ENCODE measurements at places on chromosomes 5 and 9.

GRCh38 chr5:151164687-151165392, 7.3 kb upstream of the ANXA6 start:
- peak; percentile 89 for DNase-seq

- DNase-seq, result no peak
Observed at GRCh38 chr5:179803651-179804554, 2.8 kb downstream of the MGAT4B start.

GRCh38 chr5:149995385-149996204, 4.9 kb downstream of the TIGD6 start:
- DNase-seq, result no peak

- DNase-seq, result no peak
Observed at GRCh38 chr5:67005737-67006499, 190.7 kb downstream of the CD180 start.

DNA sequence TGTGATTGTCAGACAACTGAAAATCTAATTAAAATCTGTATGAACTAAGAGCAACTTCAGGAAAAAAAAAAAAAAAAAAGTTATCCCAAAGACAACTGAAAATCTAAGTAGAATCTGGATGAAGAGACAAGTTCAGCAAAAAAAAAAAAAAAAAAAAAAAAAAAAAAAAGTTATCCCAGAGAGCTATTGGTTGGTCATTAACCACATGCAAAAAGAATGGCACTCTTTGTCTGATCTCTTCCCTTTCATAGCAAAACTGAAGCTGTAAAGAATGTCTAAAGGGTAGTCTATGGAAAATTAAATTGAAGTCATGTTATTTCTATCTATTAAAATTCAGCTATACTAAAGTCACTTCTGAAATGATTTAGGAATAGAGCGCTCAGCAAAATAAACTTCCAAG, 32.9 kb downstream of the STRBP start:
- DNase-seq, result no peak

GRCh38 chr5:166505067-166505466, 1786.4 kb upstream of the WWC1 start:
- DNase-seq, result no peak

- DNase-seq, result no peak
Observed at GRCh38 chr9:86734771-86735170, 212.5 kb downstream of the GAS1 start.

- no peak for DNase-seq
Observed at GRCh38 chr5:145968970-145969713, 32.8 kb downstream of the SH3RF2 start.

DNA sequence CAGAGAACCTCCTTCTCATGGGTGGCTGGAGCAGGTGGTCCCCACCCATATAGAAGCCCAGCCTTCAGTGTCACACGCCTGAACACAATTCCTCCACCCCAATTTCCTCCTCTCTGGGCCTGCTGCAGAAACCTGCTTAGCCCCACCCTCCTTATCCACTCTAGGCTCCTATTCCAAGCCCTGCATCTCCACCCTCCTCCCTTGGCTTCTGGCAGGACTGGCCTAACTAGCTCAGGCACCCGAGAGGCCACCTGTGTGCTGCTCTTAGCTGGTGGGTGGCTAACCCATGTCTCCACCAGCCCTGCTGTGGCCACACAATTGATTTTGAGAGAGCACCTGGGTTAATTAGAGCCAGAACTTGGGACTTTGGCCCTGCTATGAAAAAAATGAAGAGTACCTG, 77.3 kb upstream of the ATP10B start:
- DNase-seq, result no peak

GRCh38 chr9:131167146-131167692, 41.8 kb downstream of the NUP214 start:
- peak; percentile 31 for DNase-seq

DNA sequence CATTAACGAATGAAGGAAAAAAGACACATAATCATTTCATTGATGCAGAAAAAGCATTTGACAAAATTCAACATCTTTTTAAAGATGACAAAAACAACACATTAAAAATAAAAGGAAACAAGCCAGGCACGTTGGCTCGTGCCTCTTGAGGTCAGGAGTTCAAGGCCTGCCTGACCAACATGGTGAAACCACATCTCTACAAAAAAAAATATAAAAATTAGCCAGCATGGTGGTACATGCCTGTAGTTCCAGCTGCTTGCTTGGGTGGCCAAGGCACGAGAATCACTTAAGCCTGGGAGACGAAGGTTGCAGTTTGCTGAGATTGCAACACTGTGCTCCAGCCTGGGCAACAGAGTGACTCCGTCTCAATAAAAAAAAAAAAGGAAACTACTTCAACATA, 77.0 kb downstream of the ERCC6L2 start:
- no peak for DNase-seq

- no peak for DNase-seq
Observed at GRCh38 chr5:763998-764781, 20.3 kb downstream of the ZDHHC11B start.

DNA sequence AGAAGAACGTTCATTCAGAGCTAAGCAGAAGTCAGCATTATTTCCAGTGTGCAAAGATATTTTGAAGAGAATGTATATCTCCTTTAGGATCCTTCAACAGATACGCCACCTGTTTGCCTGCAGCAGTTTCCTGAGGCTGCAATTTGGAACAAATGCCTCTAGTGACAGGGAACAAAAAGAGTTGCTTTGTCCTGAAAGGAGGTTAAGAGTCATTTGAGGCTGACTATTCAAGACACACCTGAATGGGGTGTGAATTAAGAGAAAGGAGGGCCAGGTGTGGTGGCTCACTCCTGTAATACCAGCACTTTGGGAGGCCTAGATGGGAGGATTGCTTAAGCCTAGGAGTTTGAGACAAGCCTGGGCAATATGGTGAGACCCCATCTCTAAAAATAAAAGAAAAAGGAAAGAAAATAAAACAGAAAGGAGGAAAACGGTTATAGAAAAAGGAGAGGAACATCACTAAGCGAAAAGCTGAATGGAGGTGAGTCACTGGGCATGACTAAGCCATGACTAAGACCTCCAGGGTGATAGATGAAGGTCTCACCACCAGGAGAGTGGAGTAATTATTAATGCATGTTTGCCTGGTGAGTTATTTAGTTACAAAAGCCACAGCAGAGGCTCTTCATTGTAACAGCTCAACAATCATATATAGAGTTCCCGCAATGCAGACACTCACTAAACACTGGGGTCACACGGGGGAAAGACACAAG, 255.2 kb upstream of the TNC start:
- no peak for DNase-seq

DNA sequence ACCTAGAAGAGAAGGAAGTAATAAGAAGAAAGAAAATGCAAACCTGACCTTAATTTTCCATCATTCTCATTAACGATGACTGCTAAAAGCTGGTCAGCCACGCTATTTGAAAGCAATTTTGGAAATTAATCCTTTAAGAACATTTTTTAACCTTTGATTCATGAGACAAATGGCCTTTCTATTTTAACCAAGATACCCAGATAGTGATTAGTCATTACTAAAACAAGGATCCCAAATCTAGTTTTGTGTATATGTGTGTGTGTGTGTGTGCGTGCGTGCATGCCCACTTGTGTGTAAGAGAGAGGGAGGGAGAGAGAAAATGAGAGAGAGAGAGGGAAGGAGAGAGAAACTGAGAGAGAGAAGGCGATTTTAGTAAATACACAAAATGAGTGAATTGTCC, 329.5 kb downstream of the DEPDC1B start:
- no peak for DNase-seq

DNA sequence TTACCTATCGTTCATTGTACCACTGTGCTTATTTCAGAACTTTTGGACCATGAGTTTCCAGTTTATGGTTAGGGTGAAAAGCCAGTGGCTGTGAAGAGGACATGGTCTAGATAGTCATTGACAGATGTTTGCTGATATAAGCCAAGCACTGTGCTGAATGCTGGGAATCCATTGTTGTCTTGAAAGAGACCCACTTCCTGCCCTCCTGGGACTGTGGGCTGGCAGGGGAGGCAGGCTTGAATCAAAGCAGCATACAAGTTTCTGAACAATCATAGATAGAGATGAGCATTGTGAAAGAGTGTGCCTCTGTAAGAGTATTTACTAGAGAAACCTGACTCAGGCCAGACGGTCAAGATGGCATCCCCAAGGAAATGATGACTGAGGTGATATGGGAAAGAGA, 73.4 kb downstream of the NMUR2 start:
- no peak for DNase-seq

GRCh38 chr5:174545926-174546325, 178.5 kb upstream of the MSX2 start:
- DNase-seq, result no peak

- DNase-seq, result no peak
Observed at GRCh38 chr9:129910628-129911567, 75.6 kb downstream of the USP20 start.

DNA sequence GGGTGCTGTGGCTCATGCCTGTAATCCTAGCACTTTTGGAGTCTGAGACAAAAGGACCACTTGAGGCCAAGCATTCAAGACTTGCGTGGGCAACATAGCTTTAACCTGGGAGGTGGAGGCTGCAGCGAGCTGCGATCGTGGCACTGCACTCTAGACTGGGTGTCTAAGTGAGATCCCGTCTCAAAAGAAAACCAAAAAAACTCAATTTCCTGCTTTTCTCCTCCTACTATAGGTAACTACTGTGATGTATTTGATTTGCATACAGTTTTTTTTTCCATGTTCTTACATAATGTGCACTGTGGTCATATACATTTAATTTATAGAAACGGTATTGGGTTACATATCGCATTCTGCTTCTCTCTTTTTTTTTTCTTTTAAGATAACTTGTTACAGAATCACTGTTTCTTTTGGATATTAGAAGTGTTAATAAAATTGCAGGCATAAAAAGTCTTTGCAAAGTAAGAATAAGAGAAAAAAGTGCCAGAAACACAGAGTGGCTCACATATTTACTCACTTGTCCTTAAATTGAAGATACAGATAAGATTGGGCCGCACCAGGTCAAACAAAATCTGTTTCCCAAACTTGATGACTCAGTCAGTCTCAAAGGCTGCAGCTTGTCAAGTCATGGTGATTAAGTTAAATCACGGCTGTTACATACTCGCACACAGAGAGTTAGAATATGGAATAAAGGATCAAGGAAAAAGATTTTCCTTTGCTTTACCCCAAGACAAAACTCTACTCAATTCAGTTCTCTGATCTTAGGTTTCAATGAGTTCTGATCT, 2.0 kb upstream of the PTGR1 start:
- no peak for DNase-seq

- peak; percentile 39 for DNase-seq
Observed at GRCh38 chr9:78574354-78575045, 277.6 kb downstream of the PSAT1 start.

GRCh38 chr9:113341712-113342410, 1.8 kb upstream of the WDR31 start:
- DNase-seq, result peak; percentile 8

DNA sequence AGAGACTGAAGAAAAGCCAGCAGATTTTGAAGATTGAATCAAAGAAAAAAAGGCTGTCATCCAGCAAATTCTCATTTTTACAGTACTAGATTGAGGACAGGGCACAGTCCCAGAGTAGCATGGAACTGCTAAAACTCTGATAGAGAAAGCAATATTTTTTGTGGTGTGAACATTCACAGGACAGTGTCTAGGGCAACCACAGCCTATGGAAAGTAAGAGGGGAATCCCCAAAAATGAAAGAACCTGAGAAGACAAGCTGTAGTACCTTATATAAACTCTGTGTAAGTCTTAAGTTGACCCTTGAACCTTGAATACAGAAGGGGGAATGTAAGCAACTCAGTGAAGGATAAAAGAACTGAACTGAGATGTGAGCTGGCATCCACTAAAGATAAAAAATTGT, 540.3 kb downstream of the HINT1 start:
- DNase-seq, result no peak

- no peak for DNase-seq
Observed at GRCh38 chr5:149062371-149063016, 368 bp downstream of the SH3TC2 start.

GRCh38 chr5:109721741-109722140, 32.0 kb downstream of the MAN2A1 start:
- no peak for DNase-seq

DNA sequence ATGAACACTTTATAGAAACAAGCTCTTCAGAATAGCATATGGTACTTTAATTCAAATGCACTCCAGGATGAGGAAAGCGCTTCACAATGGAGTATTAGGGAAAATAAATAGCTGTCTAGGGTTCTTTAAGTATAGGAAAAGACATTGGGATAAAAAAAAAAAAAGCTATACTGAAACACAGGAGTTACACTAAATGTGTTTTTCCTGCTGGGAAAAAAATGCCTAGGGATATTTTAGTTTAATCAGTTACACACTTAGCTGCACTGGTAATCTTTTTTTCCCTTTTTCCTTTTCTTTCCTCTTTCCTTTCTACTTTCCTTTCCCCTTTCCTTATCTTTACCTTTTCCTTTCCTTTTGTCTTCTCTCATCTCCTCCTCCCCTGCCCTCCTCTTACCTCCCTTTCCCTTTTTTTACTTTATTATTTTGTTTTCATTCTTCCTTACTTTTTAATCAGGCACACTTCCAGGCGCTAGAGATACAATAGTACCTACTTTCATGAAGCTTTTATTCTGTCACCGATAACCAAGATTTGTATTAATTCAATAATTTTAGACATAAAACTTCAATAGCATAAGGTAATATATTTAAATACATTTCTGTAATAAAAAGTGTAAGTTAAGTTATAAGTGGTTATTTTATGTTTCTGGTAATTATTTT, 758.7 kb downstream of the CDH18 start:
- DNase-seq, result no peak

DNA sequence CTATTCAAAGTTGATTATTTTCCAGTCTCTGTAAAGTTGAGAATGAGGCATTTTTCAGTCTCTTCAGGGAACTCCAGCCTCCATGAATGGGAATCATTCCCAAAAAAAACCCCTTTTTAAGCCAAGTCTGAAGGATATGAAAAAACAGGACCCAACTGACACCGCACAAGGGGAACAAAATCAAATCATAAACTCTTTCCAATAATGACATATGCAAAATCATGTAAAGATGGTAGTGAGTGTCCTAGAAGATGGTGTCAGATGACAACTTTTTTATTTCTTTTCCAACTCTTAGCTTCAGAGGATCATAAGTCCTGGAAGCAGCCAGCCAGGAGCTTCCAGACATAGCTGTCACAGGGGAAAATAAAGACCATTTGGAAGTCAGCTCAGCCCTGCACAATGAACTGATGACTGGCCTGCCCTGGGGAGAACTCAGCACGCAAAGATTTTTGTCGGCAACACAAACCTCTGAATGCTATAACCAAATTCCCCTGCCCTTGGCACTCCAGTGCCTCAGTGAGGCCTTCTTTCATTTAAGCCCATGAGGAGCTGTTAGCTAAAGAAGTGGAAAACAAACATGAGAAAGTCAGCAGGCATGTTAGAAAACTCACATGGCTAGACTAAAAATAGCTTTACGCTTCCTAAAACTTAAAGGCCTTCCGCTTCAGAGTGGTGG, 85.4 kb downstream of the SLC1A3 start:
- peak; percentile 15 for DNase-seq

DNA sequence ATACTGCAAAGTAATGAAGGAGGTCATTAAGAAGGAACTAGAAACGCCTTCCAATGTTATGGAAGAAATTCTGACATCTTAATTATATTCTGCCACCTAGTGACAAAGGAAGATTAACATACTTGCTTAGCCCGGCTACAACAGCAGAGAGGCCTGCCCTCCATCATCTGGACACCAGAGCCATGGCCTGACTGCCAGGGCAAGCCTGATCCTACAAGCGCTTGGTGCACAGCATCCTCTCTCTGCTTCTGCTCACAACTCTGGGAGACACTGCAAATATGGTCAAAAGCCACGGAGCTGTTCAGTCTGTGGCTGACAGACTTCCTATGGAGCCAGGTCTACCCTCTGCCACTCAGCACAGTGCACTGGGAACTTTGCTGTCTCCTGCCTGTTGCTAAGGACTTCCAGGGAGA, 87.3 kb upstream of the SLC44A1 start:
- peak; percentile 74 for DNase-seq
